ENCODE measurements at places on chromosomes 1 and 21.

GRCh38 chr1:149883598-149884247 is 15.6 kb upstream of the BOLA1 start:
- DNase-seq, result no peak

- DNase-seq, result no peak
These were observed 103.0 kb upstream of the VAV3 start for GRCh38 chr1:108067884-108068540.

DNA sequence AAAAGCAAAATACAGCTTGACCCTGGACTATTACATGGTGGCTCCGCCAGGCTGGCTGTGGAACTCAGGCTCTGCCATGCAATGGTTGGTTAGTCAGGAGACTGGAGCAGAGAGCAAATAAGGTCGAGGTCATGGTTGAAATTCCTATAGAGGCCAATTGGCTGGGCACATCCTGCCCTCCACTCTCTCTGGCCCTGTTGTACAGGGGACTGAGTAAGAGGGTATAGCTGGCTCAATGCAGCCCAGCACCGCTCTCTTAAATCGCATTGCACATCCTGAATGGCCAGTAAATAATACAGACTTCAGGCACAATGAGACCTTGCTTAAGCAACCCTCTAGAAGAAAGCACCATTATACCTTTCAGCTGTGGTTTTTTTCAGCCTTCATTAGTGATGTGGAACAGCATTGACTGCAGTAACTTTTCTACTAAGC is 59.3 kb upstream of the PPP2R5A start:
- DNase-seq, result no peak

DNA sequence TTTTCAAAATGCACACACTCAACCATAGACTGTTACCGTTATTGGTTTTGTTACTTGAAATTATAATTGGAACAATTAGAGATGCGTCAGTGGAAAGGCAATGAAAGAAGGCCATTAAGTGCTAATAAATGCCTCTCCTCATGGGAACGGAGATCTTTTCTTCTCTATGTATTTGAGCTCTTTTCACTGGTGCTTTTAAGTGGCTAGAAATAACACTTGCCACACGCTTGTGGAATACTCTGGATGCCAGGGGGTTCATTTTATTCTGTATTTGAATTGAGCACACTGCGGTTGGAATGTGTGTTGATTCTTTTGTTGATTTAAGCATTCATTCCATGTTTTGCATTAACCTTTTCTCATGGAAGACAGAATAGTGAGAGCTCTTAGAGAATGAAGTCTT is 68.4 kb downstream of the DNM3 start:
- DNase-seq, result no peak

GRCh38 chr1:204079608-204079999 is 6.7 kb downstream of the SOX13 start:
- DNase-seq, result no peak

DNA sequence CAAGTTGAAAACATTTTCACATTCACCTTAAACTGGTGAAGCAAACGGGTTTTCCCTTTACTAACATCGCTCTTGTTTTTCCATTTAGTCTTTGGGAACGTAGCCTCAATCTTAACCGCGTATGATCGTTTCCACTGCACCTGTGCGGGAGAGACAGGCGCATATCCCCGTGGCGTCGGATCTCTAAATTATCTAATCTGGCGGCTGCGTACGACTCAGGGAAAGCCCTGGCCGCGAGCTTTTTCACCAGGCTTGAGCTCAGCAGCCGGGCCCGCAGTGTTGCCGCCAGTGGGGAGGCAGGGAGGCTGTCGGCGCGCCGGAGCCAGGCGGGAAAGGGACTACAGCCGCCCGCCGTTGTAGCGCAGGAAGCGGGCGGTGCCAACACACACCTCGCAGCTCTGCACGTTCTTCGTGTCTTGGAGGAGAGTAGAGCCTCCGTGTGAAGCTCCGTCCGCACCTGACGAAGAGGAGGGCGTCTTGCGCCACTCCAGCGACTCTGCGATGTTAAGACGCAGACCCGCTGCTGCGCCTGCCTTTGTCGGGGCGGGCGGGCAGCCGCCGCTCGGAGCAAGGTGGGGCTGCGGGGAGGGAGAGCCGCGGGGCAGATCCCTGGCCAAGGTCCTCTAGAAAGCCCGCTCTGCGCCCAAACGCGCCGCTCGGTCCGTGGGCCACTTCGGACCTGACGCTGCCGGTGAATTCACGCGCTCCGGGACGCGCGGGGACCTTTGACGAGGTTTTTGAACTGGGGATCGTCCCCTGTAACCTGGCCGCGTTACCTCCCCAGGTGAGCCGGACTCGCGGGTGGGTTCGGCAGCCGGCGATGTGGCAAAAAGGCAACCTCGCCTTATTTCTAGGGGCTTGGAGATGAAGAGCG is 18.5 kb upstream of the TBX15 start:
- no peak for DNase-seq

DNA sequence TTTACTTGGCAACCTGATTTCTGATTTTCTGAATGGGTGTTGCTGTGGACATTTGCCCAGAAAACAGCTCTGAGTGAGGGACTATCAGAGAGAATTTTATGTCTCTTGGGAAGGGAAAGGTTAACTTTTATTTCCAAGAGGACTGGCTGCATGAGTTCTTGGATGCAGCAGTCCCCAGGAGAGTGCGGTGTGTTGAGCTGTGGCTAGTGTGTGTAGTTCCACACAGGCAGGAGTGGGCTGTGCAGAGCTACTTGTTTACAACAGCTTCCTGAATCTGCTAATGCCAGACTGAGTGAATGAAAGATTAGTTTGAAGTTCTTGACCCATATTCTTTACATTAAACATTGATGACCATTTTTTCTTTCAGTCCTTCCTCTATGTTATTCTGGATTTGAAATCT is 41.0 kb upstream of the APOBEC4 start:
- no peak for DNase-seq

- DNase-seq, result no peak
These were observed 1.4 kb downstream of the WDR26 start for GRCh38 chr1:224433041-224433691.
